ENCODE measurements at places on chromosomes 7 and 10.

DNA sequence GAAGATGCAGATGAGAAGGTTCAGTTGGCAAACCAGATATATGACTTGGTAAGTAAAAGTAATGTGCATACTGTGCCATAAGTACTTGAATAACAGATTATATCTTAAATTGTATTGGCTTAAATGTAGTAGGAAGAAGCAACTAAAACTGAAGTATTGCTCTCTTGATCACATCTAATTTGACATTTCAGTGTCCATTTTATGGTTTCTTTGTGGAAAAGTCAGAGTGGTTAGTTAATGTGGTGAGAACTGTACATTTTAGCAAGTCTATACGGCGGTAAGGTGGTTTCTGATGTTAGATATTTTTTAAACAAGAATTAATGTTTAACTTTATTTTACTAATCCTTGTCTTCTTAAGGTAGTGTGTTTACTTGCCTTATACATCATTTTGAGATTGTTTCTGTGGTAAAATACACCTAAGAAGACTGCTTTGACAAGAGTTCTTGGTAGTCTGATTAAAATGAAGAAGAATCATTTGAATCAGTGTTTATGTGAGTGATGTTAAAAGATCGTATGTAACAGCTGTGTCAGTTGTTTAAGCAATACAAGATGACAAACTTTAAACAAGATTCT, 5.1 kb downstream of the ING3 start:
- no peak for DNase-seq

- DNase-seq, result no peak
These were observed 191.6 kb downstream of the LSM5 start for GRCh38 chr7:32298408-32299132.

- no peak for DNase-seq
These were observed 103.2 kb downstream of the CNNM2 start for GRCh38 chr10:103021150-103021899.

DNA sequence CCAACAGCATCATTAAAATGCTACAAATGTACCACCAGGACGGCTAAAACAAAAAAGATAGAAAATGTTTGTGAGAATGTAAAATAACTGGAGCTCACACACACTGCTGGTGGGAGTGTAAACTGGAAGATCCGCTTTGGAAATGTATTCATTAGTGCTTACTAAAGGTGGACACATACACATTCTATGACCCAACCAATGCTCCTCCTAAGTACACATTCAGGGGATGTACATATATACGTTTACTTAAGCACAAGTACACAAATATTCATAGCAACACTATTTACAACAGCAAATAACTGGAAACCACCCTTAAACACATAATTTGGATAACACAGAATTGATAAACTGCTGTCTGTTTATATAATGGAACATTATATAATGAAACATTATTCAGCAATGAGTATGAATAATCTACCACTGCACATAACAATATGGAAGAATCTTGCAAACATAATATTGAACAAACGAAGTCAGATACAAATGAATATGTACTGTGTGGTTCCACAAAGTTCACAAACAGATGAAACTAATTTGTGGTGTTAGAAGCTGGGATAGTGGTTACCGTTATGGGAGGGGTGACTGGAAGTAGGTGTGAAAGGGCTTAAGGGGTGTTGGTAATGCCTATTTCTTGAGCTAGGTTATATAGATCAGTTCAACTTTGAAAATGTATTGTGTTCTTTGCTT, 52.1 kb downstream of the STRA8 start:
- no peak for DNase-seq

DNA sequence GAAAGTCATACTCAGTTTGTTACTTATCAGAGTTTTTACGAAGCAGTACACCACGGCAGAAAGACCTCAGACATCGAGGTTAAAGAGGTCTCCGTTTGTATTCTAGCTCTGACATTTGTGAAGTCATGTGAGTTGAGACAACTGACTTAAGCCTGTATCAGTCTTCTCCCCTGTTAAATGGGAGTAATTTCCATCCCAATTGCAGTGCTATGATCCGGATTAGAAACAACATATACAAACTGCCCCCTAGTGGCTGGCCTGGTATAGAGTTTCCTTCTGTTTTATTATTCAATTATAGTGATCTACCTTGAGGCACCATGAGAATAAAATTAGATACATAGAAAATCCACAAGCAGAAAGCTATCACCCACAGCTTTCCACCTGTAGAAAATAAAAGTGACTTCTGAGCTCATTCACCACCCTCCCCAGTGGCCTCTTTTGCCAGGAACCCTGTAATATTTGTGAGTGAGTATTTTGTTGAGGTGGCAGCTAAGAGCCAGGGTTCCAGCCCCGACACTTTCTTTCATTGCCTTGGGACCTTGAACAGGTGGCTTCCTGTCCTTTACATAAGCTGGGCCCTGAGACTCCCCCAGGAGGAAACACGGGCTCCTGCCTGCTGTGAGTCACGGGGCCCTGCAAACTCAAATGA, 607.2 kb upstream of the MGMT start:
- no peak for DNase-seq

- no peak for DNase-seq
These were observed 15.1 kb upstream of the LMOD2 start for GRCh38 chr7:123640583-123640982.

GRCh38 chr7:128066858-128067257, 35.6 kb upstream of the LRRC4 start:
- no peak for DNase-seq

GRCh38 chr10:131618587-131619267, 282.1 kb upstream of the PPP2R2D start:
- DNase-seq, result no peak

DNA sequence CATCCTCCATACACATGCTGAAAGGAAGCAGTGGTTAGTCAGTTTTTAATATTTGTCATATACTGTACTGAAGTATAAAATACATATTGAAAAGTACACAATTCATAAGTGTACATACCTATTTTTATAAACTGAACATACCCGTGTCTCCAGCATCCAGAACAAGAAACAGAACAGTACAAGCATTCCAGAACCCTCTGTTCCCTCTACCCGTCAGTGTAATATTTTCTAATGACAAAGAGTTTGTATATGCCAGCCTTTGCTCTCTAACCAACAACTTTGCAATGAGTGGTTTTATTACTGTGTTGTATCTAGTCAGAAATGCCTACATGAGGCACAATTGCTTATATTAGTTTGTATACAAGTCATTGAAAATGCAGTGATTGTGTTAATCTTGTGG, 18.7 kb upstream of the RAB18 start:
- DNase-seq, result no peak

DNA sequence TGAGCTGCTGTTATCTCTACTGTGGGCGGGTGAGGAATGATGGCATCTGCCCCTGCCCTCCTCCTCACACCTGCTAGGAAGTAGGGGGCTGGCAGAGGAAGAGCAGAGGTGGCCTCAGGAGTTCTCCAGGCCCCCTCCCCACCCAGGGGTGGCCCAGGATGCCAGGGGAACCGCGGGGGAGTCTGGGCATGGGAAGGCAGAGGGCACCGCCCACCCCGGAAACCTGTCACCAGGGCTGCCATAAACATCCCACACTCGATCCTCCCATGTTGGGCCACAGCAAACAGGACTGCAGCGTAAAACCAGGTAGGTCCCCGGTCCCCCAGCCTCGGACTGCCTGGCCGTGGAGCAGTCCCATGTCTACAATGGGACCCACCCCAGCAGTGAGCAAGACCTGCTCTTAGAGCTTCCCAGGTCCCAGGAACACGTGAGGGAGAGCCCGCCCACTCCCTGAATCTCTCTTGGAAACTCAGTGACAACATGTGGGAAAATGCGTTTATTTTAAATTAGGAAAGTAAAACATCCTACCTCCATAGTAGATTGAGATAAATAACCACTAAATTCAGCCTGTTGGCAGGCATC, 23.4 kb downstream of the EBF3 start:
- DNase-seq, result no peak

GRCh38 chr10:43879742-43880141, 231.1 kb upstream of the ZNF32 start:
- no peak for DNase-seq

DNA sequence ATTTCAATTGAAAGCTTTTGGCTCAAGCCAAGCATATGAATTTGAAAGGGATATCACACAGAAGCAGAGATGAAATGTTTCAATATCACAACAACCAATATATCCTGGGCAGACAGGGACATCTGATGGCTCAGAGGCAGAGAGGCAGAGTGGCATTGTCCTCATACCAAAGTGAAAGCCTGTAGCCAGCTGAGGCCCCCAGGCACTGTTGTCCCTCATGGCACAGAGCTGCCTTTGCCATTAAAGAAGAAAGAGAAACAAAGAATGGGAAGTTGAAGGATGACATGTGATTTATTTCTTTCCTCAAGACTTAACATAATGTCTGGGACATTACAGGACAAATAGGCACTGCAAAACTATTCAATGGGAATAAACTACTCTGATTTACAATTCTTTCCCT, 504.3 kb upstream of the PCDH15 start:
- no peak for DNase-seq

- no peak for DNase-seq
These were observed 107.4 kb downstream of the DYNC2I1 start for GRCh38 chr7:158963771-158964241.

- DNase-seq, result no peak
These were observed 162.4 kb upstream of the MEOX2 start for GRCh38 chr7:15848901-15849300.

- DNase-seq, result no peak
These were observed 24.8 kb upstream of the CAPZA2 start for GRCh38 chr7:116837586-116837985.

DNA sequence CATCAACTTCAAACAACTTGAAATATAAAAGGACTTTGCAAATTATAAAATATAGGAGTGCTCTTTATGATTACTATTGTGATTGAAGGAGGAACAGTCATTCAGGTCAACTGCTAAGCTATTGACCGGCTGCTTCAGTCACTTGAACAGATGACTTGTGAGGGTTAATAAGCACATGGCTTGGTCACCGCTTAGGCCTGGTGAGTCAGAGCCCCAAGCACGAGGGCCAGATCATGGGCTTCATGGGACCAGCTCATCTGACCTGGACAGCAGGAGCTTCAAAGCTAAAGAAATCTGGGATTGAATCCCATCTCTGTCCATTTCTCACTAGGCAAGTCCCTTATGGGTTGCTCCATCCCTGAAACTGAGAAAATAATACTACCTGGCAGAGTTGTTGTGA, 60.4 kb upstream of the ADO start:
- DNase-seq, result no peak

DNA sequence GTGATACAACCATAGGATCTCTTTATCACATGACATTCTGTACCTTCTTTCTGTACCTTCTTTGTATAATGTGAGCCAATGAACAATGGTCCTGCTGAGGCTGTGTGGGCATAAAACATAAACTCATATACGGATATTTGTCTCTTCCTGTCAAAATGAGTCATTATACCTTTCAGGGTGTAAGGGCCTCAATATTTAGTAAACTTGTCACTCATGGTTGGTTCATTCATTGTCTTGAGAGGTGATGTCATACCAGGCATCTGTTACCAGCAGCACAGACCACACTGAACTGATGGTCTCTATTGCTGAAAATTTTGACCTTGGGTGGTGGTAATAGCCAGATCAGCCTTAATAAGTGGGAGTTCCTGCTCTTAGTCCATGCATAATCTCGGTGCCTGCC, 287.6 kb upstream of the TPK1 start:
- DNase-seq, result no peak

DNA sequence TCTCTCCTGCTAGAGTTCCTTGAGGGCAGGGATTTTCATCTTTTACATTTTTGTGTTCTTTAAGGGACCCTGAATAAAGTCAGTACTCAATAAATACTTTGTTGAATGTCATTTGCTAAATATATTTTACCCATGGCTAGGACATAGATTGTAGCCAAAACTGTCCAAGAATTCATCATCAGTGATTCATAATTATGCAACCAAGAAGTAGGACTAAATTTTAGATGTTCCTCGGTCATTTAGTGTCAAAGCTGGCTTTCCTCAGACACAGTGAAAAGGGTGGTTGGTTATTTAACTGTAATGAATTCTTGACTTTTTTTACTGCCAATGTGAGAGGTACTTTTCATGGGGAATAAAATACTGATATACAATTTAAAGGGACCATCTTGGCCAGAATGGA, 3.3 kb downstream of the NUDT13 start:
- no peak for DNase-seq

GRCh38 chr7:139629392-139630082, 106.1 kb downstream of the CLEC2L start:
- no peak for DNase-seq

GRCh38 chr7:155208681-155209477, 88.8 kb upstream of the INSIG1 start:
- DNase-seq, result no peak

- DNase-seq, result no peak
These were observed 58.2 kb downstream of the ARMH3 start for GRCh38 chr10:101997803-101998202.

DNA sequence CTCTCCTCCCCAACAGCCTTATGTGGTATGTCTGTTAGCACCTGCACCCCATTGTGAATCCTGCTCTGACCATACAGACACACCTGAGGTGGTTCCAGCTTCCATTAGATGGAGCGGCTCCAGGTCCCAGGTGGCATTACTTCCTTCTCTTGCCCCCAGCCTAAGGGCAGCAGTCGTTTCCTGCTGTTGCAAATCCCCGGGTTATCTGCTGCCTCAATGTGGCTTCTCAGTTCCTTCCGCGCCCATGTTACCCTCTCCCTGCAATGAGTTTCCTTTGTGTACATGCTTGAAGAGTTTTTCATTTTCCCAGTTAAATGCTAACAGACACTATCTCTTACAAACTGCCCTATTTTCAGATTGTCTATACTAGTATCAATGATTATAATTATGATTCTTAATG, 62.8 kb upstream of the PRKCQ start:
- no peak for DNase-seq

DNA sequence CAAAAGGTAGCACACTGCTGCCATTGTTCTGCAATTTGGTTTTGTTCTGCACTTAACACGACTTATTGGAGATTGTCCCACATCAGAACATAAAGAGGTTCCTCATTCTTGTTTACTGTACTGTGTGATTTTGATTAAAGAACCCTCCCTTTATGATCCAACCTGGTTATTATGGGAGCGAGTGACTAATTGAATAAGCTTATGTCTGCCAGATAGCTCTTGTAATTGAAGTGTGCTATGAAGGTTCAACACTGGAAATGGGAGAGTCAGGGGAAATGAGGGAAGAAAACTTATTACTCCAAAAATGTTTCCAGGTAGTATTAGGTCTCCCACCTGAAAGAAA, 33.9 kb downstream of the CASP7 start:
- no peak for DNase-seq

DNA sequence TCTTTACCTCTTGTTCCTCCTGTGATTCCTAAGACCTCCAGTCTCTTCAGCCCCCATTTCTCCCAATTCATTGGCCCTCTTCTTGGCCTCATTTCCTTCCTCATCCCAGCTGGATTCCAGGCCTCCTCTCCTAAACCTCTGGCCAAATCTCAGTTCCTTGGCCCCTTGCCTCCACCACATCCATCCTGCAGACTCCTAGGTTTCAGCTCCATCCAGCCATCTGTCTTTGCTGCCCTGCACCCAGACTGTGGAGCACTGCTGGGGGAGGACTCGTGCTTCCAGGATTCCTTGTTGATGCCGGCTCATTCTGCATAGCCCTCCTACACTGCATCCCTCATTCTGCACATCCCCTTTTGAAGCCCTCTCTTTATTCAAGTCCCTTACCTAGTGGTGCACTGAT, 6.7 kb downstream of the PLAC9 start:
- no peak for DNase-seq

- no peak for DNase-seq
These were observed 26.3 kb upstream of the WDFY4 start for GRCh38 chr10:48658243-48658974.

GRCh38 chr10:131875501-131875900, 25.3 kb upstream of the PPP2R2D start:
- no peak for DNase-seq

- no peak for DNase-seq
These were observed 28.9 kb downstream of the PARP12 start for GRCh38 chr7:140033779-140034363.

- DNase-seq, result no peak
These were observed 257.9 kb downstream of the PRPF18 start for GRCh38 chr10:13844651-13845050.
